ENCODE measurements at places on chromosomes 7 and 10.

DNA sequence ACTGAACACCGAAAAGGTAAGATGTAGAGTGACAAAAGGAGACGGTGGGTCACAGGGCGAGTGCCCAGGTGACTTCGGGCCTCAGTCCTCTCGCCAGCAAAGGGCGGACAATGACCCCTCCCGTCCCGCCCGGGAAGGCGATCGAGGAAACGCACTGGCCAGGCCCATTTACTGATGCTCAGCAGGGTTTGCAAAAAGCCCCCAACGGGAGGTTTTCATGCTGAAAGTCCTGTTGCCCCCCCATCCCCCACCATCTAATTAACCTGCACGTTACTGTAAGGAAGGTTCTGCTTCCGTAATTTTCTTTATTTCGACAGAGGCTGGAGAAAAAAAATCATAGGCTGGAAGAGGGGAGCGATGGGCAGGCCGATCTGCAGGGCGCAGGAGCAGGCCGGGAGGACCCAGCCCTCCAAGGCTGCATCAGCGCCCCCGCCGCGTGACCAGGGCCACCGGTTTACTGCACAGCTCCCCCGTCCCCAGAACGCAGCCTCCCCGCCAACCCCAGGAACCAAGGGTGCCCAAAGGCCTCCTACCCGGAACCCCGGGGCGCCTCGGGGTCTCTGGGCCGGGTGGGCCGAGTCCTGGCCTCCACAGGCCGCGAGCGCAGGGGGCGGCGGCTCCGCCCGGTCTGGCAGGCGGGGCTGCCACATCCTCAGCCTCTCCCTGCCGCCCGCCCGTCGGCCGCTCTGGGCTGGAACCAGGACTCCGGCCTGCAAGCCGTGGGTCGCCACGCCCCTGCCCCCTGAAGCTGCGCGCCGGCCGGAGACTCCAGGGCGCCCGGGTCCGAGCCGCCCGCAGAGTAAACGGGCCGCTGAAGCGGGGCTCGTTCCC lies 613 bp downstream of the OAT start:
- DNase-seq: peak; percentile 93

GRCh38 chr7:157211690-157212089 lies 73.0 kb downstream of the UBE3C start:
- no peak for DNase-seq

DNA sequence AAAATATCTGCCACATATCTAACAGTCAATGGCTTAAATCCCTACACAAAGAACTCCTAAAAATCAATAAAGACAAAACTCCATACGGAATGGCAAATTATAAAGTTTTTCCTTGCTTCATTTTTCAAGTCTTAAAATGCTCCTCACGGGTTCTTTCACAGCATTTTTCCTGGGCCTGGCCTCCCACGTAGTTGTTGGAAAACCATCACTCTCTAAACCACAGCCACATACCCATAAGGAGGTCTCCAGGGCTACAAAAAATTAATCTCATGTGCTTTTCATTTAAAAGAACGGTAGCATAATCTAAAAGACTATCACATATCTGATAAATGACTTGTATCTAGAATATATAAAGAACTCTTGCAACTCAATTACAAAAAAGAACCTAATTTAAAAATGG lies 2.9 kb downstream of the COA1 start:
- DNase-seq: no peak

GRCh38 chr7:142838461-142839213 lies 16.2 kb upstream of the EPHB6 start:
- DNase-seq: no peak

- DNase-seq: no peak
These were observed 142.9 kb downstream of the PTPRN2 start for GRCh38 chr7:158444501-158445420.

DNA sequence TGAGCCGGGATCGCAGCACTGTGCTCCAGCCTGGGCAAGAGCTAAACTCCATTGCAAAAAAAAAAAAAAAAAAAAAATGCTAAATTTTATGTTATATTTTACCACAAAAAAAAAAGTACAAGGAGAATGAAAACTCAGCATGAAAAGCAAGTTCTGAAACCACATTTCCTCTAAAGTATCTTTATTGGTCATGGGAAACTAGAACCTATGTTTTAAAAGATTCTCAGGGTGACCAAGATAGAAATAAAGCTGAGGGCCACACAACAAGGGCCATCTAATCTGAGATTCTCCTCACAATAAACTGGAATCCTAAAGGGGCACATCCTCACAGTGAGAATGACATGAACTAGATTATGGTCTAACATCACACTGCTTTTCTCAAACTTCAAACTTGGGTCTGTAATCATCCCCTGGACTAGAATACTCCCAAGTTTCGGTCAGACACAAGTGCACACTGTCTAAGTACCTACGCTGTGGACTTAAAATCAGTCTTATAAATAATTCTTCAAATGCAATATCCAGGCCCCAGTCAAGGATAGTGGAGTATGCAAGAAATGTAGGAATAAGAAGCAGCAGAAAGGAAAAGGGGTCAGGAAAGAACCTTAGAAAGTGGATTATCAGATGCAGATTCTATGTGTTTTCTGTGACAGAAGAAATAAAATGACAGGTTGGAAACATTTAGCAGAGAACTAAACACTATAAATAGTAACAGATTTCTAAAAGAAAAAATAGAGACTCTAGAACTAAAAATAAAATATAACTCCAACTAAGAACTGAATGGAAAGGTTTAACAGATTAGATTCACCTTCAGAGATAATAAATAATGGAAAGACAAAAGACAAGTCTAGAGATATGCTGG lies 49.9 kb downstream of the COA1 start:
- no peak for DNase-seq

DNA sequence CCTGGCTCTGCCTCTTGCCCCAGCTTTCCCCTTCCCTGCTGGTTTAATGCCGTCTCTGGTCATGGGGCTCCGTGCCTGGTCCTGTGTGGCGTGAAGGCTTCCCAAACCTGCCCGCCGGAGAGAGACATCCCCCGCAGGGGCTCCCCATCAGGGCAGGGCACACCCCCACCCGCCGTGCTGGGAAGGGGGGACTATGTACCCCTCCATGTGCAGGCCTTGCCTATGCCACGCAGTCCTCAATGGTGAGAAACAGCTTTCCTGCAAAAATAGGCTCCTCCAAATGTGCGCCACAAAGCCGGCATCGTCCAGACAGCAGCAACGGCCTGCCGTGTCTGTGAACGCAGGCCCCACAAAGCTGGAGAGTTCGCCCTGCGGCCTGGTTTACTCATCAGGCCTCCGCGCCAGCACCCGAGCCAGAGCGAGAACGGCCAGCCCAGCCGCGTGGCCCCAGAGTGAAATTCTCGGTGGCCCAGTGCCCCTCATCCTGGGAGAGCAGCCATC lies 313.4 kb downstream of the DNAJB6 start:
- peak; percentile 71 for DNase-seq

DNA sequence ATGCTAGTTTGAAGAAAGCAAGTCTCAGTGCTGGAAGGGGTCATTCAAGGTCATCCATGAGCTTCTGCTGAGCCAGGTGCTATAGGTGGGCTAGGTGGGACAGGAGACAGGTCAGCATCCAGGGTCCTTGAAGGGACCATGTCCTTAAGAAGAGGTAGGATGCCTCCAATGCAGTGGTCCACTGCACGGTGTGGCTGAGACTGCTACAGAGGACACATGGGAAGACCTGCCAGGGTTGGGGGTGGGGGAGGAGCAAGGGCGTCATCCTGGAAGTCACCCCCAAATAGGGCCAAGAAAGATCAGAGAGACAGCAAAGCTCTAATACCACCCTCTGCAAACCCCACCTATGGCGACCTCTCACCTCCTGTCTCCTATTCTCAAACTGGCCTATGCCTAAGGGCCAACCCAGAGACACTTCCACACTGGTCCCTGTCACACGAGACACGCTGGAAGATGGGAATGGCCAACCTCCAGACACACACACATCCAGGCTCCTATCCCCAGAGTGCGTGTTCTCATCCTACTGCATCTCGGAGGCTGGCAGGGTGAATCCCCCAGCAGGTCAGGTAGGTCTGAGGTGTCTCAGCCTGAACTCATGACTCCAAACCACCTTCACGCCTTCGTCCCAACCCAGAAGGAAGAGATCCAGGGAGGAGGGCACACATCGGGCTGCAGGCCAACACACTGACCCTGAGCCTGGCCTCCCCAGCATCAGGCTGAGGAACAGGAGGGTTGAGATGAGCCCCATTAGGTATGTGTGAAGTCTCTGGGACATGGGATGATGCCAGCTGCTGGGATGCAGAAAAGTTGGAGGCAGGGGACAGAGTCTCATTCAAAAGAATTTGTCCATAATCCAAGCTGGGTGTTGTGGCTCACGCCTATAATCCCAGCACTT lies 5.6 kb upstream of the PPP1R35 start:
- DNase-seq: peak; percentile 68

DNA sequence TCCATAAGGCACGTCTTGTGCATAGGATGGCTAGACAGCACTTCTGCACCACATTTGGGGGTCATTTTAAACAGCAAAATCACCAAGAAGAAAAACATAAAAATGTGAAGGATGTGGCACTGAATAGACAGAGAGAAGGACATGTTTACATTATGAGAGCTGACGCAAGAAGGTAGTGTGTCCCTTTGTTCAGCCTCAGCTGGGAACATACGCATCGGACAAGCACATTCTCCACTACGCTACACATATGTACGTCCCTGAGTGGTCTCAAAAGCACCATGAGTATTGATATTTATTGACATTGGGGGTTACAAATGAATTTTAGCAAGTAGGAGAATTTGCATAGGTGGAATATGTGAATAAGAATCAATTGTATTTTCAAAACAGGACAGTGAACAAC lies 20.2 kb downstream of the DDC start:
- no peak for DNase-seq

GRCh38 chr7:113784316-113784715 lies 134.5 kb downstream of the PPP1R3A start:
- no peak for DNase-seq

DNA sequence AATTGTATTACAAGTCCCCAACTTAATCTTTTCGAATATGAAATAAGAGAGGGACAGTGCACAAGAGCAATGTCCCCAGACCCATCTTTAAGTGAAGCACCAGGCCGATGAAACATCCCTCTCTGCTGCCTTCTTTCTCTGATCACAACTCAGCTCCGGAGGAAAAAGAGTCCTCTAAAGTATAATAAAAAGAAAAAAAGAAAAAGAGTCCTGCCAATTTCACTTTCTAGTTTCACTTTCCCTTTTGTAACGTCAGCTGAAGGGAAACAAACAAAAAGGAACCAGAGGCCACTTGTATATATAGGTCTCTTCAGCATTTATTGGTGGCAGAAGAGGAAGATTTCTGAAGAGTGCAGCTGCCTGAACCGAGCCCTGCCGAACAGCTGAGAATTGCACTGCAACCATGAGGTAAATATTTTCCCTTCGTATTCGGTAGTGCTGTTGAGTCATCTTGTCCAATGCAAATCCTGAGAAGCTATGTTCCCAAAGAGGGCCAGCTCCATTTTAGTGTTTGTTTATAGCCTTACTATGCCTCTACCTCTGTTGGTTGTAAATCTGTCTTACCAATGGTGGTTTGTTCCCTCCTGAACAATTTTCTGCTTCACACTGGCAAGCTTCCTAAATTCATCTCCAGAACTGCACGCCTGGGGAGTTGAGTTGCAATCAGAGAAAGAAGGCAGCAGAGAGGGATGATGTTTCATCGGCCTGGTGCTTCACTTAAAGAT lies at the start of gene IFIT2:
IFIT2 (plus strand) TSS at position 326 of the 725 bp plus-strand sequence; CDS start at position 404, 78 bp downstream.
- DNase-seq: peak; percentile 80

Measured in spleen (tissue), 13 donors.